ENCODE measurements at places on chromosomes 5 and 9. TPM values are rescaled to one million over a fixed set of nuclear protein-coding genes. Genes with fewer than 3 reads are reported as not detected.

- H3K4me1 ChIP-seq: peaks cover 18% of the 10 kb centered on the region
- peaks cover 3% of the 10 kb centered on the region for H3K36me3 ChIP-seq
- H3K27ac ChIP-seq: peak overlapping the region; percentile 19
- peak overlapping the region; percentile 89 for H3K4me3 ChIP-seq
These were observed 1.1 kb downstream of the HEXB start for GRCh38 chr5:74685979-74686631.

GRCh38 chr9:130185490-130186031 lies 13.4 kb downstream of the NCS1 start:
- no peak overlapping the region for H3K27ac ChIP-seq
- H3K4me3 ChIP-seq: no peak overlapping the region
- H3K27me3 ChIP-seq: peaks cover 4% of the 10 kb centered on the region
- DNase-seq: no peak
- H3K4me1 ChIP-seq: peaks cover 15% of the 10 kb centered on the region

GRCh38 chr5:132479111-132479951 lies 11.2 kb downstream of the IRF1 start:
- peaks cover 10% of the 10 kb centered on the region for H3K27me3 ChIP-seq
- peaks cover 8% of the 10 kb centered on the region for H3K36me3 ChIP-seq
- no peak for DNase-seq
- peaks cover 14% of the 10 kb centered on the region for H3K4me1 ChIP-seq

DNA sequence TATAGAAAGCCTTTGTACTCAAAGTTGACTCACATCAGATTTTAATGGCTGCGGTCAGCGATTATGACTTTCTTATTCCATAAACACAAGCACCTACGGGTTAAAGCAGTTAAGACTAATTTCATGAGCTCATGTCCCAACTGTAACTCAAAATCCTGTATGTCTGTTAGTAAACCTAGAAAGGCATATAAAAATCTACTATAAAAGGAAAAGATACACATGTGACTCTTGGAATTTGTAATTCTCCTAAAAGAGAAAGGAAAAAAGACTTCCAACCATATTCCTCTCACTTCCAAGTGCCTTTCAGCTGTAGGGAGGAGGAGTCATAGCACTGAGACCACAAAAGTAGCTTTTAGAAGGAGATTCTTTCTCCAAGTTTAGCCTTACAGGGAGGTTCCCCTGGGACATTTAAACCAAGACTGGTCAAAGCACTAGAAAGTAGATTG lies 129.1 kb downstream of the EBF1 start:
- no peak for DNase-seq
- peaks cover 1% of the 10 kb centered on the region for H3K27me3 ChIP-seq
- no peaks in the 10 kb centered on the region for H3K36me3 ChIP-seq
- no peak overlapping the region for H3K27ac ChIP-seq

GRCh38 chr5:53403291-53403690 lies 77.1 kb upstream of the FST start:
- no peak overlapping the region for H3K27ac ChIP-seq
- H3K4me3 ChIP-seq: no peak overlapping the region
- H3K36me3 ChIP-seq: no peaks in the 10 kb centered on the region
- no peak for DNase-seq
- no peaks in the 10 kb centered on the region for H3K27me3 ChIP-seq

GRCh38 chr5:17156463-17156862 lies 61.0 kb upstream of the BASP1 start:
- no peaks in the 10 kb centered on the region for H3K36me3 ChIP-seq
- H3K27me3 ChIP-seq: peaks cover 4% of the 10 kb centered on the region
- no peak for DNase-seq
- no peak overlapping the region for H3K27ac ChIP-seq

GRCh38 chr9:133242241-133242640 lies 32.8 kb downstream of the ABO start:
- no peak overlapping the region for H3K27ac ChIP-seq
- DNase-seq: no peak
- H3K27me3 ChIP-seq: peaks cover 6% of the 10 kb centered on the region
- no peak overlapping the region for H3K4me3 ChIP-seq
- H3K36me3 ChIP-seq: no peaks in the 10 kb centered on the region

- H3K4me3 ChIP-seq: no peak overlapping the region
- H3K27ac ChIP-seq: no peak overlapping the region
- H3K4me1 ChIP-seq: peaks cover 11% of the 10 kb centered on the region
- no peak for DNase-seq
These were observed 66.5 kb downstream of the PTCD2 start for GRCh38 chr5:72386639-72387038.

IL5 gene
- total RNA-seq: not detected
